ENCODE measurements at places on chromosomes 7 and 10.

DNA sequence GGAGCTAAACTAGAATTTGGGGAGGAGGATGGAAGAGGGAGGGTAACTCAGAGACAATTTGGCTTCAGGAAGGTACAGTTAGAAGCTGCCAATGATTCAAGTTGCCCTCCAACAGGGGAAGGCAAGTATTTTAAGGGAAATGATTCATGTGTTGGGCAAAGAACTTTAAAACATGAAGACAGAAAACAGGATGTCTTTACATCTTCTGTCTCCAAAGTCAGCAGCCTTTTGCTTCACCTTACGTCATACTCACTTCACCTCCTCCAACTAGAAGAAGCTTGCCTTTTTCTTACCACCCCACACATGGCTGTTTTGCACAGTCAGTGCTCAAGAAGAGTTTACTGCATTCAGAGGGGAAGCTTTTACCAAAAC is 36.1 kb downstream of the PPP1R3C start:
- DNase-seq: no peak

DNA sequence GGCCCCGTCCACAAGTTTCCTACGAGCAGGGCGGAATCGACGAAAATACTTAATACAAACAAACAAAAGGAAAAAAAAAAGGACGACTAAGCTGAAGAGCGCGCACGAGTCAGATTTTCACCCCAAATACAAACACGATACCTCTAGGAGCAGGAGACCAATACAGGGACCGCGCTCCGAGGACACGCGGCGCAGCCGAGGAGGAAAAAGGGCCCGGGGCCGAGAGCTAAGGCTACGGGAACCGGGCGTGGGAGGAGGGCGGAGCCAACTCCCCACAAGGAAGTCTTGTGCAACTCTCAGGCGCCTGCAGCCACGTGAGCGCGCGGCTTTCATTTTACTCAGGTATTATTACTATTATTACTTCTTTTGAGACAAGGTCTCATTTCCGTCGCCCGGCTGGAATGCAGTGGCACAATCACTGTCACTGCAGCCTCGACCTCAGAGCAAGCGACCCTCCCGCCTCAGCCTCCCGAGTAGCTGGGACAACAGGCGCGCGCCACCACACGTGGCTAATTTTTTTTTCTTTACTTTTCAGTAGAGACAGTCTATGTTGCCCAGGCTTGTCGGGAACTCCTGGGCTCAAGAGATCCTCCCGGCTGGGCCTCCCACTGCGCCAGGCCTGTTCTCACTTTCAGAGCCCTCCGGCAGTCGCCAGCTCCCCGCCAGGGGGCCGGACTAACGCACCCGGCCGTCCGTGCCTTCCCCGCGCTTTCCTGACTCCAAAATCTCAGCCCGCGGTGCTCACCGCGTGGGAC is 1.2 kb downstream of the HNRNPF start:
- DNase-seq: peak; percentile 36

DNA sequence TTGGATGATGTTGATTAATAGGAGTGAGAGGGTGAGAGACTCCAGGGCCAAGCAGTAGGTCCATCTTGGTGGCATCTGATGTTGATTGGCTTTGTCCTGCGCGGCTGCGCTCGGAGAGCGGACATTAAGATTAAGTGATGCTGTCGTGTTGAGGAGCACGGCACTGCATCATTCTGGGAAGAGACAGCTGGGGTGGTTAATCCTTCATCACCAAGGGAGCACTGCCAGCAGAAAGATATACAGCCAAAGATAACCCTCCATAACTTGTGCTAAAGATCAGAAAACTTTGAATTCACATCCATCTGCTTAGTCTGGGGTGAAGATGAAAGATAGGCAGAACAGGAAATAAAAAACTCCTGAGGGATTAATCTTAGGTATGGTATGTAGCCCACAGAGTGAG is 208.3 kb downstream of the LRMDA start:
- no peak for DNase-seq

GRCh38 chr7:42174391-42174912 is 62.6 kb downstream of the GLI3 start:
- DNase-seq: no peak

DNA sequence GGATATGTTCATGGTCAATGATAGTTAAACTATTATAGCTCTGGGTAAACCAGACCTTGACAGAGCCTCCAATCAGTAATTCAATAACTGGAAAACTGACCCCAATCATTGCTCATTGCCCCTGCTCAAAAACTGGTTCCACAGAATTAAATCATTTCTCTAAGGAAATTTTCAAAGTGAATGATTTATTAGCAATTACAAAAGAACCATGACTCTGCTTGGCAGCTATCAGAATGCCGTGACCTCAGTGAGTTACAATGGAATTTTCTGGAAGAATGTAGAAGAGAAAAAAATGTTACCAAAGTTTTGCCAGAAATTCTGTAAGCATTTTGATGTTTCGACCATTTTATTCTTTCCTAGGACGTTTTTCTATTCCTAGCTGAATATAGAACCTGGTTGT is 106.8 kb upstream of the APBB1IP start:
- no peak for DNase-seq
